Right atrium auricular region (tissue), 2 donors: ENCODE measurements at places on chromosomes 3 and 15. TPM values are rescaled to one million over a fixed set of nuclear protein-coding genes. Genes with fewer than 3 reads are reported as not detected.

DNA sequence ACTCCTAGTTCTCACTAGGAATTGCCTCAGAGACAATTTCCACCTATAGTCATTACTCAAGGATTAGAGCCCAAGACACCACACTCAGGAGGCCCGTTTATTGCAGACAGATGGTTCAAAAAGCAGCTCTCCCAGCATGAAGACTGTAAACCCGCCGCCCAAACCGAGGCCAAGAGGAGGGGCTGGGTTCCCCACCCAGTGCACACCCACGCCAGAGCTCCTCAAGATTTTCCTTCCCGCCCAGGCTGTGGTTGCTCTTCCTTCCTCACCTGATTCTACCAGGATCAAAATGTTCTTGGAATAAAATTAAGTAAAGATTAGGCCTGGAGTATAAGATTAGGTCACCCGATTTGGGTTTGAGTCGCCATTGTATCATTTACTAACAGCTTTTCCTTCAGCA is 364.4 kb downstream of the MECOM start:
- H3K4me1 ChIP-seq: no peaks in the 10 kb centered on the region
- no peak for DNase-seq
- no peaks in the 10 kb centered on the region for H3K27me3 ChIP-seq
- no peaks in the 10 kb centered on the region for H3K36me3 ChIP-seq
- H3K27ac ChIP-seq: no peak overlapping the region
- H3K4me3 ChIP-seq: no peak overlapping the region

DNA sequence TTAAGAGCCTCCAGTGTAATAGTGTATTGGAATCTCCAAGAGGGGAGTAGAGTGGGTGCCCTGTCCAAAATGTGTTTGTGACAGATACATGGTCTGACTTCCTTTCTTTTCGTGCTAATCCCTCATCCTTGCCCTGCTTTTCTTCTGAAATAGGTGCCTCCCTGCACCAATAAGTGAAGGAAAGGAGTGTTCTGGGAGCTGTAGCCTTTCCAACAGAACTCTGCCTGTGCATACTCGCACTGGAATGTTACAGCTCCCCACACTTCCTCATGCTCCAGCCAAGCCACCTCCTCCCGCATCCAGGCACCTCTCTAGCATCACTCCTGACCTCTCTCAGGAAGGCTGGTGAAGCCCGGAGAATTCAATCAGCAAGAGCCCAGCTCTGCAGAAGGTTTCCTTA is 478.0 kb downstream of the GABRG3 start:
- no peak overlapping the region for H3K27ac ChIP-seq
- no peak for DNase-seq
- no peaks in the 10 kb centered on the region for H3K36me3 ChIP-seq

DNA sequence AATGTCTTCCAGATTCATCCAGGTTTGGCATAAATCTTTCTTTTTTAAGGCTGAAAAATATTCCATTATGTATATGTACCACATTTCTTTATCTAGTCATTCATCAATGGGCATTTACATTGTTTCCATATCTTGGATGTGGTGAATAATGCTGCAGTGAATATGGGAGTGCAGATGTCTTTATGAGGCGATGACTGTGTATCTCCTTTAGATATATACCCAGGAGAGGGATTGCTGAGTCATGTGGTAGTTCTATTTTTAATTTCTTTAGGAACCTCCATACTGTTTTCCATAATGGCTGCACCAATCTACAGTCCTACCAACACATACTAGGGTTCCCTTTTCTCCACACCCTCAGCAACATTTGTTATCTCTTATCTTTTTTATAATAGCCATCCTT is 96.3 kb downstream of the LRRC28 start:
- H3K4me3 ChIP-seq: no peak overlapping the region
- no peaks in the 10 kb centered on the region for H3K36me3 ChIP-seq
- H3K4me1 ChIP-seq: no peaks in the 10 kb centered on the region
- no peak overlapping the region for H3K27ac ChIP-seq
- H3K27me3 ChIP-seq: no peaks in the 10 kb centered on the region

GRCh38 chr3:185540695-185541094 is 11.7 kb downstream of the LIPH start:
- no peak overlapping the region for H3K27ac ChIP-seq
- no peaks in the 10 kb centered on the region for H3K4me1 ChIP-seq
- H3K4me3 ChIP-seq: no peak overlapping the region
- no peak for DNase-seq
- no peaks in the 10 kb centered on the region for H3K27me3 ChIP-seq
- no peaks in the 10 kb centered on the region for H3K36me3 ChIP-seq

- no peak overlapping the region for H3K27ac ChIP-seq
- H3K27me3 ChIP-seq: no peaks in the 10 kb centered on the region
- DNase-seq: no peak
- no peaks in the 10 kb centered on the region for H3K4me1 ChIP-seq
- no peaks in the 10 kb centered on the region for H3K36me3 ChIP-seq
- H3K4me3 ChIP-seq: no peak overlapping the region
Measured at GRCh38 chr3:138019281-138020069, 9.5 kb downstream of the CLDN18 start.

- no peaks in the 10 kb centered on the region for H3K36me3 ChIP-seq
- no peaks in the 10 kb centered on the region for H3K4me1 ChIP-seq
- H3K4me3 ChIP-seq: no peak overlapping the region
- no peak overlapping the region for H3K27ac ChIP-seq
- no peak for DNase-seq
Measured at GRCh38 chr3:116145613-116146012, 299.7 kb downstream of the LSAMP start.

DNA sequence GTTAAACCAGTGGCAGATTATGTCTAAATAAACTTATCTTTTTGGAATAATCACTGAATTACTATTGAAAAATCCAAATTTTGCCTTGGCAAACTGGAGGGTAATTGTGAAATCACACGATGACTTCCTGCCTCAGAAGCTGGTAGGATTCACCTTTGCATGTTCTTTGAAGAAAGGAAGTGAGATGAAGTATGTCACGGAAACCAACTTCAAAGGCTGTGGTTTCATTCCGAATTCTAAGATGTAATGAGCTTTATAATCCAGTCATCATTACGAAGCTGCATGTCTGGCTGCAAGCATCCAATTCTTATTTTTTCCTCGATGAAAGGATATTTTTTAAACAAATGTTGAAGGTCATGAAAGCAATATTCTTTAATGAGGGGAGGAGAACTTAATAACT is 15.0 kb upstream of the ZBED2 start:
- no peaks in the 10 kb centered on the region for H3K36me3 ChIP-seq
- no peaks in the 10 kb centered on the region for H3K4me1 ChIP-seq
- no peak overlapping the region for H3K27ac ChIP-seq
- DNase-seq: no peak
- no peaks in the 10 kb centered on the region for H3K27me3 ChIP-seq

GRCh38 chr15:68715111-68715510 is 105.6 kb downstream of the ANP32A start:
- H3K36me3 ChIP-seq: no peaks in the 10 kb centered on the region
- H3K4me3 ChIP-seq: no peak overlapping the region
- H3K27ac ChIP-seq: no peak overlapping the region
- H3K4me1 ChIP-seq: no peaks in the 10 kb centered on the region
- no peak for DNase-seq

- no peaks in the 10 kb centered on the region for H3K27me3 ChIP-seq
- H3K27ac ChIP-seq: no peak overlapping the region
- H3K4me1 ChIP-seq: no peaks in the 10 kb centered on the region
- H3K4me3 ChIP-seq: no peak overlapping the region
- no peak for DNase-seq
- H3K36me3 ChIP-seq: no peaks in the 10 kb centered on the region
Measured at GRCh38 chr3:155657161-155657560, 87.7 kb downstream of the PLCH1 start.

DNA sequence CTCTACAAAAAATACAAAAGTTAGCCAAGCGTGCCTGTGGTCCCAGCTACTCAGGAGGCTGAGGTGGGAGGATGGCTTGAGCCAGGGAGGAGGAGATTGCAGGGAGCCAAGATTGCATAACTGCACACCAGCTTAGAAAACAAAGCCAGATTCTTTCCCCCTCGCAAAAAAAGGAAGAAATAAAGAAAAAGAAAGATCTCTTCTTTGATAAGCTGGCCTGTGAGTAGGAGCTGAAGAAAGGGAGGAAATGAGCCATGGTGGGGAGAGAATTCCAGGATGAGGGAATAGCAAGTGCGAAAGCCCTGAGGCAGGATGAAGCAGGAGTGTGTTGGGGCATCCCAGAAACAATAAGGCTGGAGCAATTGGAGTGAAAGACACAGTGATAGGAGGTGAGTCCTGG is 24.5 kb upstream of the TOP2B start:
- no peaks in the 10 kb centered on the region for H3K36me3 ChIP-seq
- H3K4me1 ChIP-seq: no peaks in the 10 kb centered on the region
- H3K27me3 ChIP-seq: no peaks in the 10 kb centered on the region
- H3K4me3 ChIP-seq: no peak overlapping the region

DNA sequence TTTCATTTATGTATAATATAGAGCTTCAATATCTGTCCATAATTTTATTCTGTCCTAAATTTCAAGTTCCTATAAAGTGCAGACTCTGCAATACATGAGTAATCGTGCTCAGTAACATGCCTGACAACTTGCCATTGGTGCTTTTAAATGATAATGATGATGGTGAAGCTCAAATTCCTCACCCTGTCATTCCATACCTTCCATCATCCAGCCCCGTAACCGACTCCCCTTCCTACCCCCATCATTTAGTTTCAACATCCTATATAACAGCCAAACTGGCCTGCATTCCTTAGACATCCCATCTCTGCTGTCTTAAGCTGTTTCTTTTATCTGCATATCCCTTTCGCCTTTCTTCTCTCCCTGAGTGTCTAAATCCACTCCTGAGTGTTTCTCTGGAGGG is 67.2 kb upstream of the DLG1 start:
- H3K36me3 ChIP-seq: no peaks in the 10 kb centered on the region
- H3K27me3 ChIP-seq: no peaks in the 10 kb centered on the region
- H3K27ac ChIP-seq: no peak overlapping the region
- no peak for DNase-seq
- H3K4me1 ChIP-seq: peaks cover 10% of the 10 kb centered on the region

SH2D7 gene
- not detected for total RNA-seq

FOXL2 gene
- not detected for total RNA-seq
